Lung microvascular endothelial cell (primary cell): ENCODE measurements at places on chromosomes 5 and 9. TPM values are rescaled to one million over a fixed set of nuclear protein-coding genes. Genes with fewer than 3 reads are reported as not detected.

DNA sequence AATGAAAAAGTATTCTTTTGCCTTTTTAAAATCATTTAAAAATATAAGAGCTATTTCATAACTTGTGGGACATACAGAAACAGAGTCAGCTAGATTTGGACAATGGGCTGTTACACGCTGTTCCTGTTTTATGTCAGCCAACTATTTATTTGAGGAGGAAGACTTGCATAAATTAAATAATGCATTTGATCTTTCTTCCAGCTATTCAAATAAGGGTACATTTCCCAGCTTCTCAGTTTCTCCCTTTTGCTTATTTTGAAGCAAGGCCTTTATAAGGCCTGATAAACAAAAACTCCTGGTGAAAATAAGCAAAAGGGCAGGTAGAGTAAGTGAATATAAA, 6.5 kb downstream of the STOM start:
- DNase-seq = peak; percentile 51

- DNase-seq = no peak
These were observed 11.9 kb downstream of the FAM240B start for GRCh38 chr9:38707885-38708637.

DNA sequence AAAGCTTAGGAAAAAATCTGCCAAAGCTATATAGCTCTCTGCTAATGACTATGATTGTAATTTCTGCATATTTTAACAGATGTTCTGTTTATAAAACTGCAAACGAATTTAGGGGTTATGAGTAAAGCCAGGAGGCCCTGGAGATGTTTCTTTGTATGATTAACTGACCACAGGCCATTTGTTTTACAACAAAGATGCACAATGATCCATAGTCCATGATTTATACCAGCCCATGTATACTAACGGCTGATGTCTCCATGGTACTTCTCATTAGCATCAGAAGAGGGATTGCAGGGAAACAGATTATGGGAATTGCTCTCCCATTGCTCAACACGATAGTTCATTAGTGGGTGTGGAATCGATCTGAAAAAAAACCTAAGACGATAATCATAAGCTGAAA, 78.9 kb downstream of the PPP2R2B start:
- DNase-seq = no peak

GRCh38 chr5:74149395-74149794, 491.1 kb downstream of the ENC1 start:
- no peak for DNase-seq

DNA sequence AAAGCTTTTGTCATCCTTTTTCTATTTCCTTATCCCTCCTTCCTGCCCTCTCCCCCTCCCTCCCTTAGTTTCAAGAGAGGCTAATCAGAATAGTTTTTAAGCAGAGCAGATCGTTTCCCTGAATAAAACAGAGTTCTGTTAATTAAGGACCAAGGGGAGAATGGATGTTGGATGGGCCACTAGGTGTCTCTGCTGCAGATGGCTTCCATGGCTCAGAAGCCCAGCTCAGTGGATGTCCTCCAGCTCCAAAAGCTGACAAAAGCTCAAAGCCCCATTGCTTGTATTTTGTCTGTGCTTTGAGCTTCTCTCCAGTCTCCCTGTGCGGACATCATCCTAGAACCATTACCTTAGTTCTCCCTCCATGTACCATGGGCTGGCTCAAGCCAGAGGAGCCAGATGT, 21.0 kb upstream of the NPR3 start:
- DNase-seq = peak; percentile 27

GRCh38 chr9:133509179-133510083, 15.3 kb downstream of the MYMK start:
- peak; percentile 12 for DNase-seq

GRCh38 chr9:124834591-124834990, 18.7 kb upstream of the WDR38 start:
- DNase-seq = peak; percentile 25

DNA sequence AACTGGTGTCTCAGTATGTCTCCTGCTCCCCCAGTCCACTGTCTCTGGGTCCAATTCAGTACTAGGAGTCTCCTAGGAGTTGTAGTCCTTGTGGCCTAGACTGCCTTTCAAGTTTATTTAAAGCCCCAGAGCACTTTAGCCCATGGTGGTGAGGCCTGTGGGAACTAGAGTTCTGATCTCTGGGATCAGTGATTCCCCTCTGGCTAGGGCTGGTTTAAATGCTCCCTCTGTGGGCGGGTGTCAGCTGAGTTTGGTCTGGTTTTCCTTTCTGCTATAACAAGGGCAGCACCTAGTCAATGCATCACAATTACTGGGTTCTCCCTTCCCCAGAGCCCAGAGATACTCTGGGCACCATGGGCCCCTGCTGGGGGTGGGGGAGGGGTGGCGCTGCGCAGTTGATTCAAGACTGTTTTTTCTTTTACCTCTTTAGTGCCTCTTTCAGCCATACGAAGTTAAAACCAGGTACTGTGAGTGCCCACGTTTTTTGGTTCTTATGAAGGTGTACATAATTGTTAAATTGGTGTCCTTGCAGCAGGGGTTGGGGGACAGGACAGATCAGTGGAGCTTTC, 9.3 kb upstream of the SLC36A3 start:
- no peak for DNase-seq

- DNase-seq = no peak
These were observed 6.0 kb downstream of the ISL1 start for GRCh38 chr5:51389288-51389576.

- DNase-seq = no peak
These were observed 210.1 kb upstream of the TRIM32 start for GRCh38 chr9:116476935-116477381.

DNA sequence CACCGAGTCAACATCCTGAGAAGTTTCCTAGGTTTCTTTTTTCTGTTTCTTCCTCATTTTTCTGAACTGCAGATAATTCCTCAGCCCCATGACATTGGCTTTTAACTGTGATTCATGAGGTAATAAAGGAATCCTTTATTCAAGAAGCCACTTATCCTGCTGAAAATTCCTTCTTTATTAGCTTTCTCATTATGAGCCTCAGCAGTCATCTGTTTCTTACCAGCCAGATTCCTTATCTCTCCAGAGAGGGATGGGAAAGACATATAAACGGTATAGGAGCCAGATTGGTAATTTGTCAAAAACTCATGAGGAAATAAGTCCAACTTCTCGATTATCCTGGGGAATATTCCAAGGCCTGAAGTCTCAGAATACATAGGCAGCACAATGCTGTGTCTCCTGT, 465.4 kb downstream of the ICE1 start:
- no peak for DNase-seq

DNA sequence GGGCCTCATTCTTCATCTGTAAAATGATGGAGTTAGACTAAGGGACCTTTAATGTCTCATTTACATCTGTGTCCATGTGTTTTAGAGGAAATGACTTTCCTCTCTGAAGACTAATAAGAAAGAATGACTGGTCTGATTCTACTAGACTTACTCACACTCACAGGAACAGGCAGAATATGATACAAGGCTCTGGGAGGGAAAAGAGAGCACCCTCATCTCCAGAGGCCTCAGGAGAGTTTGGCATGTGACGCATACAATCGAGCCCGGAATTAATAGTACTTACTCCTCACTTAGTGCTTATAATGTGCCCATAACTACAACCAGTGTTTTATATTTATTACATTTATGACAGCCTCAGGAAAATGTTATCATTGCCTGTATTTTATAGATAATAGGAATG, 608.7 kb downstream of the KCTD16 start:
- no peak for DNase-seq

DNA sequence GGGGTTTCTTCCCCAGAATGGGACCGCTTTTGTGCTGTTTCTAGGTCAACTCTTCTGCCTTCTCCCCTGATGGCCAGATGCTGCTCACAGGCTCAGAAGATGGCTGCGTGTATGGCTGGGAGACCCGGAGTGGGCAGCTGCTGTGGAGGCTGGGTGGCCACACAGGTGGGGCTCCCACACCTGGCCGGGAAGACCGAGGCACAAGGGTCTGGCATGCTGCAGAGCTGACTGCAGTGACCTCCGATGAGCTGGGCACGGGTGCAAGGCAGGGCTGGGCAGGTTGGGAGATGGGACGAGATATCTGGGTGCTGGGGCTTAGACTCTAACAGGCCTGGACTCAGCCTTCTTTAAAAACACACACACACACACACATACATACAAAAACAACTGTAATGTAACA, 901 bp downstream of the WDR38 start:
- no peak for DNase-seq

DNA sequence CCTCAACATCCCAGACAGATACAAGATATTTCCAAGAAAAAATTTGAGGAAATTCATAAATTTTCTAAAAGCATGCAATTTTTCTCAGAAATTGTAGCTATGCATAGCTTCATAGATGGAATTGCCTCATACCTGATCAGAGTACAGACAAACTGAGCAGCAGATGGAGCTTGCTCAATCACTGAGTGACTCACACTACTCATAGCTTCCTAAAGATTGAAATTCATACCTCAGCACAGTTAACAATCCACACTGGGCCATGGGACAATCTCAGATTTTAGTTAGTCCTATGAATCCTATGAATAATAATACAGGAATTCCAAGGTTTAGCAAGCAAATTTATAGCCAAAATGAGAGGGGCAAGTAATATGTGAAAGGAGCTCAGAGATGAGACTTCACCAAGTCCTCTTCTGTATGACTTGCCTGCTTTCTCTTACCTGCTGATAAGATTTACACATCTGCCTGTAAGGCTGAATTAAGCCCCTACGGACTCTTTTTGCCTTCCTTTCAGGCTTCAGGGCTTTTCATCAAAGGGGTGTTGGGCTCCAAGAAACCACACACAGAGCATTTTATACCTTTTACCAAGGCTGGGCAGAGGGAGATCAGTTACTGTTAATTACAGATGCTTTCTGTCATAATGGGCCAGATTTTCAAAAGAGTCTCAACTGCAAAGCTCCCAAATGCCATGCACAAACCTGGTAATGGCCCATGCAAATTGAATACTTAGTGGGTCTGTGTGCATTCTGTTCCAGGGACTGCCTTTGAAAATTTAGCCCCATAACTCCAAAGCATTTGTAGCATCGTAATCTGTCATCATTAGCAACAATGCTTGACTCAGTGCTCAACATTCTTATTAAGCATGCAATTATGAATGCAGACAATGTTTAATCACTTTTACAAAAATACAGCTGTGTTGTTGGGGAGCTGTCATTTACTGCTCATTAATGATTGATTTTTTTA, 439.3 kb downstream of the DTWD2 start:
- no peak for DNase-seq

DNA sequence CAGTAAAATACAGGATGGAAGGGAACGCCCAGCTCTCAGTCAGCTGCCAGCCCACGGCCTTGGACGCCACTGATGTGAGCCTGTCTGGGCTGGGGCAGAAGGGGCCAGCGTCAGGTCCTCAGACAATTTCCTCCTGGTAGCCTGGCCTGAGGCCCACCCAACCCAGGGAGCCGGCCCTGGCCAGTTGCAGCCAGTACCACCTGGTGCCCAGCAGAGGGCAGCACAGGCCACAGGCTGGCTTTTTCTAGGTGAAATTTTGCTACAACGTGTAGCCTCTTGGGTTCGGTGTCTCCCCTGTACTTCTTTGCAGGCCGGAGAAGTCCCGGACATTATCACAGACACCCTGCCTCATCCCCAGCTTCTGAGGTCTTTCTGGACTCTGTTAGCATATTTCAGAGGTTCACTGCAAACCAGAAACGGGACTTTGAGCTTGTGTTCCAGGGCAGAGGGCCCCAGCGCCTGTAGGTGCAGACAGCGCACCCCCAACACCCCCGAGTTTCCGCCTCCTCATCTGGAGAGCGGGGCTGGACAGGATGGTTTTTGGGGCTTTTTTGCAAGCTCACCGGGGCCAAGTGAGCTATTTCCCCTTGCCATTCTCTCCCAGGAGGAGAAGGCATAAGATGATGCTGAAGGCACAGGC, 45.9 kb upstream of the KCNMB1 start:
- DNase-seq = peak; percentile 76

- DNase-seq = no peak
These were observed 327.8 kb downstream of the ENC1 start for GRCh38 chr5:74312746-74313145.

- no peak for DNase-seq
These were observed at the start of gene ENTPD2 for GRCh38 chr9:137053944-137054931. Gene ENTPD2, minus strand, starts transcription at chr9:137054061. Its CDS starts 64 bp downstream, at chr9:137053997.

DNA sequence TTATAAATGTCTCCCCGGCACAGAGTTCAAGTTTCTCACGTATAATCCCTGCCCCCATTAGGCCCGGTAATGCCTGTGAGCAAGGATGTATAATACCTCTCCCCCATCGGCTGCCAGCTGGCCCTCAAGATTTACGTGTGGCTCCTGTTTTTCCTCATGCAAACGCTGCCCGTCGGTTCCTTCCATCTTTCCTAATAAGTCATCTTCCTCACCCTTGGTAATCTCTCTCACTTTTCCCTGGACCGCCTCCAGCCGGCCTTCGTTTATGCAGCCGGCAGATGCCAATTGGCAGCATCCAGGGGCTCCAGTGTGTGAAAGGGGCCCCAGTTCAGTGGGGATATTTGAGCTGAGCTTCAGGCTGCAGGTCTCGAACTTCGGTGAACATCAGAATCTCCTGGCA, 86.5 kb upstream of the NEURL1B start:
- DNase-seq = no peak

- no peak for DNase-seq
These were observed 32.3 kb downstream of the GLRA1 start for GRCh38 chr5:151892393-151892792.

DNA sequence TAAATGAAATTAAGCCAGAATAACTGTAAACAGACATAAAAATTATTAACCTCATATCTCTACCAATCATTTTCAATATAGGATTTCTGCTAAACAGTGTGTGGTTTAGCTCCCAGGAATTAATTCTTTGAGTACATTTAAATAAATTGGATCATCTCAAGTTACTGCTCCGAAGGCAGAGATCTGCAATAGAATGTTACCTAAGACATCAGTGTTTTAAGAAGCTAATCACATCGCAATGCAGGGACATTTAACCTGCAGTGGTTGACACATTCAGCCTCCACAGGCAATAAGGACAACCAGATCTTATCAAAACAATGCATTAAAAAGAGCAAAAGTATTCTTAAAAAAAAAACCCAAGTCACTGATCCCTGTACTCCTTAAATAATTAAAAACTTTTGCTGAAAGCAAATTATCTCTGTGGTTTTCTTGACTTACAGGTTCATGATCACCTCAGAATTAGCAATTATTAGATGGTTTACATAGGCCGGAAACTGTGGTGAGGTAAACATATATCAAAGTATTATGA, 45.7 kb downstream of the PRDM6 start:
- no peak for DNase-seq

GRCh38 chr5:98768960-98769209, 4.6 kb upstream of the RGMB start:
- DNase-seq = no peak

GRCh38 chr9:109857336-109857735, 77.3 kb downstream of the PALM2AKAP2 start:
- DNase-seq = no peak

The SLC25A2 gene
- total RNA-seq = under 0.01 and 0.20 TPM in 2 replicates

The MEIKIN gene
- not detected in 2 replicates for total RNA-seq

The IFNB1 gene
- not detected in 2 replicates for total RNA-seq

The NOXA1 gene
- total RNA-seq = 0.87 and 2.0 TPM in 2 replicates

The SUSD3 gene
- not detected in 2 replicates for total RNA-seq

The PDLIM4 gene
- total RNA-seq = 18.3 and 24.6 TPM in 2 replicates

The SLC46A2 gene
- total RNA-seq = not detected in 2 replicates

The COL15A1 gene
- total RNA-seq = under 0.01 TPM in 1 of 2 replicates, not detected in the other

The GLDC gene
- total RNA-seq = 1.8 and 3.5 TPM in 2 replicates
